ENCODE measurements at places on chromosomes 12 and 14.

DNA sequence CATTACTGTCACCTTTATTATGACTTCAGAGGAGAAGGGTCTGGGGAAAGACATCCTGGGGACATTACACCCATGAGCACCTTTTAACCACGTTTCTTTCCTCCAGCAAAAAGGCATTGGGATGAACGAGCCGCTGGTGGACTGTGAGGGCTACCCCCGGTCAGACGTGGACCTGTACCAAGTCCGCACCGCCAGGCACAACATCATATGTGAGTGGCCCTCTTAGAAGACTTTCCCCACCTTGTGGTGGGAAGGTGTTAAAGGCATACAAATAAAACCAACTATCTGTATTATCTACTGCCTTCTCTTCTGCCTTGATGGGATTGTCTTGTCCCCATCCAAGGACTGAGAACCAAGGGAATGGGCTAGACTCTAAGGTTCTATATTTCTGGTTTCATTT, 6.0 kb downstream of the PSMD9 start:
- DNase-seq = no peak

DNA sequence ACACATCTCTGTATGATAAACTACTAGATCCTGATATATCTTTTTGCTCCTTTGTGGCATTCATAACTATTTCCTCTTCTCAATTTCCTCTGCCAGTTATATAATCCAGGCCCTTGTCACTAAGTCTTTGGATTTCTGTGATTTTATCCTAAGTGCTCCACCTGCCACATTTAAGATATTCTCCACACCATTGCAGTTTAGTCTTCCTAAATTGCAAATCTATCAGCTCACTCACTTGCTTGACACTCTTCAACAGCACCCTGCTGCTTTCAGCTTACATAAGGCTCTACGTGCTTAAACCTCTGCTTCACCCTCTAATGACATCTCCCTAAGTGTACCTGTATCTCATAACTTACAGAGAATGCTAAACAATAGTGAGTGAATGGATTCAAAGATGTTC, 1032.2 kb upstream of the SEL1L start:
- no peak for DNase-seq

DNA sequence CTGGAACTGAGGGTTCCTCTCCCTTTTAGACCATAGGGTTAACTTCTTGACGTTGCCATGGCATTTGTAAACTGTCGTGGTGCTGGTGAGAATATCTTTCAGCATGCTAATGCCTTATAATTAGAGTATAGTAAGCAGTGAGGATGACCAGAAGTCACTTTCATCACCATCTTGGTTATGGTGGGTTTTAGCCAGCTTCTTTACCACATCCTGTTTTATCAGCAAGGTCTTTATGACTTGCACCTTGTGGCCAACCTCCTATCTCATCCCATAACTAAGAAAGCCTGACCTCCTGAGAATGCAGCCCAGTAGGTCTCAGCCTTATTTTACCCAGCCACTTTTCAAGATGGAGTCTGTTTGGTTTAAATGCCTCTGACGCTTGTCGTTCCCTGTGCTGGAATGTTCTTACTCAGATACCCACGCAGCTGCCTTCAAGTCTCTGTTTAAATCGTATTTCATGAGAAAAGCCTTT, 44.2 kb downstream of the BBS10 start:
- DNase-seq = no peak

- no peak for DNase-seq
Observed at GRCh38 chr14:58048219-58048618, 103.8 kb downstream of the ARMH4 start.

GRCh38 chr12:28209782-28210181, 19.5 kb downstream of the CCDC91 start:
- no peak for DNase-seq

DNA sequence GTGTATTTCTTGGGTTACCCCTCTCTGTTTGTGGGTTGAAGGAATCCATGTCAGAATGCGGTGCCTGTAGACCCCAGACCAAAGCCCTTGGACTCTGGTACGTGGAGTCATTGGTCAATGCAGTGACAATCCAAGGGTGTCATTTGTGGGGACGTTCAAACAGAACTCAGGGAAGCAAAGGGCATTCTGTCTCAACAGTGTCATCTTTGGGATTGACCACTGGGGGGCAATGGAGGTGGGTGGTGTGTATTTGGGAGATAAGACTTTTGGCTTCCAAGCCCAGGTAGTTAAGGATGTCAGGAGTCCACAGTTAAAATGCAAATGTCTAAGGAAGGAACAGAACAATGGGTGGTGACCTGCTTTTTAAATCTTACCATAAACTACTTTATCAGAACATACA, 54.6 kb upstream of the CCDC175 start:
- DNase-seq = peak; percentile 39

DNA sequence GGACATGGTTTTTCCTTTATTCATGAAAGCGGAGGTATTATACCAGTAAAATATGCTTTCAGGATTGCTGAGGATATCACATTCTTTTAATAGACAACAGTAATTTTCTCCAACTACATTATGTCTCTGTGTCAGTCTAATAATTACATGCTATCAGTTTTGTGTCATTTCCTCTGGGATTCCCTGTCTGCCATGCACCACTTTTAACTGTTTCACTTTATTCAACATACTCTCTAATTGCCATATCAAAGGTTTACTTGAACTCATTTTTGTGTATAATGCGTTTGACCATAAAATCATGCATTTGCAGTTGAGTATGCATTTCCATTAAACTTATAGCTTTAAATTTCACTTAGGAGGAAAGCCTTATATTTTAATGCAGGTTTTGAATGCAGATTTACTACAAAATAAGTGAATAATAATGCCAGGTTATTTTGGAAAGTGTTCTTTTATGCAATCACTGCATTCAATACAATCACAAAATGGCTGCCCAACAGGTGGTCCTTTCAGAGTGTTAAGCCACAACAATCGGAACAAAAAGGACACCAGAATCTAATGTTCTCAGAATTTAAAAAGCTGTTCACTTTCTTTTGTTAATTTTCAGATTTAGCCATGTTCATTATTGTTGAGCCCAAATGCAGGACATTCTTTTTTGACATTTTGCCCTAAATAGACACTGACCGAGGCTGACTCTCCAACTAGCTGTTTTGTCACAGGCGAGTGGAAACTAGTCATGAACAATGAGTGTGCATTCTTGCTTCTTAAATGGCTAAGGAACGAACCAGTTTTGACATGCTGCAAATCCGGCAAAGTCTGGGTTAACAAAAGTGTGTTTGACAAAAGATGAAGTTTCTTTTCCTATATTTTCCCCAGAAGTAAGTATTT, 40.9 kb downstream of the MBIP start:
- DNase-seq = no peak

DNA sequence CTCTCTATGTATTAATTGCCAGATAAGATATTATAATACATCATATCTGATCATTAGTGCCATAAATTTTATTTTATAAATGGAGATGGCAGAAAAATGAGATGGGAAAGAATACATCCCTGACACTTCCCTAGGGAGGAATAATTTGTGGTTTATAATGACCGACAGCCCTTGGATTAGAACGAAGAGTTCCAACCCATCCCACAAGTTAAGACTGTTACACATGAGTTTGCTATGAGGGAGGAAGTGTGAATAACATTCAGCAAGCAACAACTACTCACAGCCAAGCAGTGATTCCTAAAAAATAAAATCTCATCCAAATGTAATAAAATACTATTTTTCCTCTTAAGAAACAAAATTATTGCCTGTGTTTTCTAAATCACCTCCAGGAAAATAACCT, 299.0 kb downstream of the CCDC91 start:
- no peak for DNase-seq

DNA sequence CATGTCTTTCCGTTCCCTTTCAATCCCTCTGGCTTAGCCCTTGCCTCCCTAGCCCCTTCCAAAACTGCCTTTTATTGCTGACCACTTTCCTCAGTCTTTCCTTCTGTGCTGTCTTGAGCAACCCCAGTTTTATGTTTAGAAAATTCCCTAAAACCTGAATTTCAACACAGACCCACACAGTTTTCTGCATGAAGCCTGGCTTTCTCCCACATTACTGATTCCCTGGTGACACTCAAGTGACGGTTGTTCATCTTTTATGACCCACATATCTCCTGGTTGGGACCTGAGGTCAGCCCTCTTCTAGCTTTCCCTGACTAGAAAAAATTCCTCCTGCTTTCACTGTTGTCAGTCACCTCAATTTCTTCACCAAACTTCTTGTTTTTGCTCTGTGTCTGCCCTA, 21.0 kb downstream of the FGD4 start:
- DNase-seq = no peak

DNA sequence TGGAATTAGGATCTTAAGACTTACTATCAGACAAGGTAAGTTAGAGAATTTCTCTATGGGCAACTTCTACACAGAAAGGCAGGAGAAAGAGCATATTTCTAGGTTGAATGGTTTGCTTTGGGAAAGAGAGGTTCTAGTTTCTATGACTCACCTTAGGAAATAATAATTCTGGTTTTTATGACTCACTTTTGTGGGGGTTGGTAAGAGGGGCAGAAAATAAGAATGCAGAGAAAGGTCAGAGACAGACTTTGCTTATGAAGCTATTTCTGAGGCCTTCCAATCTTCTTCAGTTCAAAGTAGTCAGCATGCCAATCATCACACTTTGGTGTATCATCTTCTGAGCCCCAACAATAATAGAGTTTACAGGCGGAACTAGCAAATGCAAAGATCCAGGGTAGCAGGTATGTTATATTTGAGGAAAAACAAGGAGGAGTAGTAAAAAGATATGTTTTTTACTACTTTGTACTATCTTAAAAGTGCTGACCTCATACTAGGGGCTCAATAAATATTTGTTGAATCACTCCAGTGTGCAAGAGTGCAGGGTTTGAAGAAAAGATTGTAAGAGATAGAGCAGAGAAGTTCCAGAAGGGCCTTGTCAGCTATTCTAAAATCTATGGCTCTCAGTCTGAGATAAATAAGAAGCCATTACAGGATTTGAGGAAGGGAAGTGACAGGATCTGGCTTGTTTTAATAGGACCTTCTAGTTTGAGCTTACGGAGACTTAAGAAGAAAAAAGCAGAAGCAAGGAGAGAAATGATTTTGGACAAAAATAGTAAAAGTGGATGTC, 56.7 kb upstream of the LRFN5 start:
- DNase-seq = no peak

GRCh38 chr12:83954071-83954789, 958.4 kb downstream of the SLC6A15 start:
- DNase-seq = no peak

DNA sequence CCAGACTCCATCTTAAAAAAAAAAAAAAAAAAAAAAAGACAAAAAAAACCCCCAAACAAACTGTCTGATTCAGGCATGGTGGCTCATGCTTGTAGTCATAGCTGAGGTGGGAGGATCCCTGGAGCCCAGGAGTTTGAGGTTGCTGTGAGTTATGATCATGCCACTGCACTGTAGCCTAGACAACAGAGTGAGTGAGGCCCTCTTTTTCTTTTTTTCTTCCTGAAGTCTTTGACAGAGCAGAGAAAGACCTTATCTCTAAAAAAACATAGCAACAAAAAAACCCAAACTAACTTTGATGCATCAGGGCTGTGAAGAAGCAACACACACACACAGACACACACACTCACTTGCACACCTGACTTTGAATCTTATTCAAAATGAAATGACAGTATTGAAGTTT, 7.7 kb upstream of the AMN1 start:
- no peak for DNase-seq
